ENCODE measurements at places on chromosomes 5 and 9.

GRCh38 chr9:18851069-18851795 is 181.8 kb downstream of the SAXO1 start:
- no peak for DNase-seq

DNA sequence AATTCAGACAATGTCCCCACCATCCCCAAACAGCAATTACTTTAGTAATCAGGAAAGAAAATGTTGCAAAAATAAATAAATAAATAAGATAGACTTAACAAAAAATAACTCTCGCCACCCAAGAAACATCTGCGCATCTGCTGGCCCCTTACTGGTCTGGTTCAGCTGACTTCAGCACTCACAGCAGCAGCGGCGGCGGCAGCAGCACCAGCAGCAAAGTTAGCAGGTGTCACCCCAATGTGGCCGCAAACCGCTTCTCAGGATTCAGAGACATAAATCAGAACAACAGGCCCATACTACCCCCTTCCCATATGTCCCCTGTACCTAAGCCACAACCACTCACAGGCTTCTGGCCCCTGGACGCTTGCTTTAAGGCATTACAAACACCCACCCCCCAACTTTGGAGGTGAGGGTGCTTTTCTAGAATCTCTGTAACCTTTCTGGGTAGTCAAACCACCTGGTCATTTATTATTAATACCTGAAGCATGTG is 593.0 kb downstream of the BNC2 start:
- DNase-seq, result no peak

- DNase-seq, result no peak
These were observed 11.1 kb downstream of the CDX1 start for GRCh38 chr5:150177721-150178120.

GRCh38 chr5:148532969-148533670 is 121.2 kb downstream of the HTR4 start:
- DNase-seq, result no peak

GRCh38 chr5:174344335-174344734 is 298.8 kb downstream of the NSG2 start:
- no peak for DNase-seq

GRCh38 chr5:109394806-109395205 is 15.0 kb downstream of the PJA2 start:
- no peak for DNase-seq

GRCh38 chr9:121743441-121744001 is 92.1 kb downstream of the DAB2IP start:
- DNase-seq, result peak; percentile 71

DNA sequence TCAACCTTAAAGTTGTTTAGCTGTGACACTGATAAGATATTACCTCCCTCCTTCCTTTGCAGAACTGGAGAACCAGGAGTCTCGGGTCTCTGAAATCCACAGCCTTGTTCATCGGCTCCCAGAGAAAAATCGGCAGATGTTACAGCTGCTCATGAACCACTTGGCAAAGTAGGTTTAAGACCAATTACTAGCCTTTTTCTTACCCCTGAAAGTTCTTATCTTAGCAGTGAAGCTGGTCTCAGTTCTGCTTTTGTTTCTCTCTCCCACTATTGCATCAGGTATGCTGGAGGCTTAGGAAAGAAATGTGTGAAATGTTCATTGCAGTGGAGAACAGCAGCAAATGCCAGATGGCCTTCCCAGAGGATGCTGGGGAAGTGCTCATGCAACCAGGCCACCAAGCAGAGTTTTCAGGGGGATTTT is 287.4 kb downstream of the ARHGAP26 start:
- DNase-seq, result no peak

GRCh38 chr5:113102121-113102531 is 125.5 kb downstream of the DCP2 start:
- DNase-seq, result no peak

DNA sequence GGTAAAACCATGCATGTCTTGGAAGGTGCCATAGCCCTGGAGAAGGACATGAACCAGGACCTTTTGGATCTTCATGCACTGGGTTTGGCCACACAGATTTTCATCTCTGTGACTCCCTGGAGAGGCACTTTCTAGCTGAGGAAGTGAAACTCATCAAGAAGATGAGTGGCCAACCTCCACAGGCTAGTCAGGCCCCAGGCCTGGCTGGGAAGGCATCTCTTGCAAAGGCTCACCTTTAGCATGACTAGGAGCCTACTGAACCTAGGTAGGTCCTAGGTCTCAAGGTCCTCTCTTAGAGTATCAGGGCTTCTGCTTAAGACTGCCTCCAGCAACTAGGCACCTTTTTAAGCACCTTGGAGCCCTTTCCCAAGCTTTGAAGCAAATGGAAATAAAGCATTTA is 1448.7 kb upstream of the ACO1 start:
- DNase-seq, result no peak

- DNase-seq, result no peak
These were observed 2.8 kb downstream of the PDLIM7 start for GRCh38 chr5:177494346-177495195.

DNA sequence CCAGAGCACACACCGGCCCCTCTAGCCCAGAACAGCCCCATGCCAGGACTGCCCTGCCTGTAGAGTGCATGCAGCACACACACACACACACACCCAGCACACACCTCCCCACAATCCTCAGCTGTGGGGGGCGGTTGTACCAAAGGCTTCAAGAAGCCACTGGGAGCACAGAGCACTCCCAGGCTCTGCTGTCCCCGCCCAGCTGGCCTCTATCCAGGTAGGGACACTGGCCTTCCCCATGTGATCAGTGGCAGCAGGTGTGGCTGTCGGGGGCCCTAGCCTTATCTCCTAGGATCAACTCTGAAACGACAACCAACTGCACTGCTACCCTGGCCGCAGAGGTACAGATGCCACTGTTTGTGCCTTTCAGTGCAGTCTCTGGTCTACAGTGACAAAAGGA is 2.0 kb downstream of the ANAPC2 start:
- no peak for DNase-seq

DNA sequence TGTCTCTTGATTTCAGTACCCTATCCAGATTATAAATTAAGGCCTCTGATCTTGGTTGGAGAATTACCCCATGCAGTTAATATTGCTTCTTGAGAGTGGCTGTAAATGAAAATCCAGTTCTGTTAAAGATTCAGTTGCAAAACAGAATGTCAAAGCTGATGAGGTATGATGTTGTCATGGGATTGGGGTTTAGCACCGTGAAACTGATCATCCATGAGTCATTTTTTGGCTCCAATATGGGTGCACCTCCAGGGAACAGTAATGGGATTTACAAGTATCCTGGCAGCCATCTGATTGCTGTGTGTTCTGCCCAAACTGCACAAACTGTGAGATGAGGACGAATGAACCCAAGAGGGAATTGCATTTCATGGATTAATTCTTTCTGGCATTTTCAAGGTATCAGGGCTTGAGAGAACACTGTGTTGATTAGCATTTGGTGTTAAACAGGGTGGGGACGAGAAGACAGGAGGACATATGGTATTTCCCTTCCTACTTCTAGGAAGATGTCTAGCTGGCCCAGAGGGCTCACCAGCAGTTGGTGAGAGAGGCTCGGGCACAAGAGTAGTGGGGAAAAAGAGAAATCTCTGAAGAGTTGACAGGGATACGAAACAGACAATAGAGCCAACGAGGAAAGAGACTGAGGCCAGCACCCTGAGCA is 214.7 kb downstream of the GAS1 start:
- no peak for DNase-seq

- DNase-seq, result no peak
These were observed 36.2 kb upstream of the ANKRD55 start for GRCh38 chr5:56269216-56269927.

DNA sequence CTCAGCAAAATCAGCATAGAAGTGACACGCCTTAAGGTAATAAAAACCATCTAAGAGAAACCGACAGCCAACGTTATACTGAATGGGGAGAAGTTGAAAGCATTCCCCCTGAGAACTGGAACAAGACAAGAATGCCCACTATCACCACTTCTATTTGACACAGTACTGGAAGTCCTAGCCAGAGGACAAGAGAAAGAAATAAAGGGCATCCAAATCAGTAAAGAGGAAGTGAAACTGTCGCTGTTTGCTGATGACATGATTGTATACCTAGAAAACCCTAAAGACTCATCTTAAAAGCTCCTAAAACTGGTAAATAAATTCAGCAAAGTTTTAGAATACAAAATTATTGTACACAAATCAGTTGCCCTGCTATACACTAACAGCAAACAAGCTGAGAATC is 393.3 kb downstream of the KIF4B start:
- DNase-seq, result no peak

DNA sequence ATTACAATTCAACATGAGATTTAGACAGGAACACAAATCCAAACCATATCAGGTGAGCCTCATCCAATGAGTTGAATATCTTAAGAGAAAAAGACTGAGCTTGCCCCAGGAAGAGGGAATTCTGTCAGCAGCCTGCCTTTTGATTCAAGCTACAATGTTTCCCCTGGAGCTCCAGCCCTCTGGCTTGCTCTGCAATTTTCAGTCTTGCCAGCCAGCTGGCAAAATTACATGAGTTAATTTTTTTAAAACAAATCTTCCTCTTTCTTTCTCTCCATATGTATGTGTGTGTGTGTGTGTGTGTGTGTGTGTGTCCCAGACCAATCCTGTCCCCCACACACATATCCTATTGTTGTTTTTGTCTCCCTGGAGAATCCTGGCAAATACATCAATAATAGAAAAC is 313.2 kb downstream of the CDH10 start:
- DNase-seq, result no peak

DNA sequence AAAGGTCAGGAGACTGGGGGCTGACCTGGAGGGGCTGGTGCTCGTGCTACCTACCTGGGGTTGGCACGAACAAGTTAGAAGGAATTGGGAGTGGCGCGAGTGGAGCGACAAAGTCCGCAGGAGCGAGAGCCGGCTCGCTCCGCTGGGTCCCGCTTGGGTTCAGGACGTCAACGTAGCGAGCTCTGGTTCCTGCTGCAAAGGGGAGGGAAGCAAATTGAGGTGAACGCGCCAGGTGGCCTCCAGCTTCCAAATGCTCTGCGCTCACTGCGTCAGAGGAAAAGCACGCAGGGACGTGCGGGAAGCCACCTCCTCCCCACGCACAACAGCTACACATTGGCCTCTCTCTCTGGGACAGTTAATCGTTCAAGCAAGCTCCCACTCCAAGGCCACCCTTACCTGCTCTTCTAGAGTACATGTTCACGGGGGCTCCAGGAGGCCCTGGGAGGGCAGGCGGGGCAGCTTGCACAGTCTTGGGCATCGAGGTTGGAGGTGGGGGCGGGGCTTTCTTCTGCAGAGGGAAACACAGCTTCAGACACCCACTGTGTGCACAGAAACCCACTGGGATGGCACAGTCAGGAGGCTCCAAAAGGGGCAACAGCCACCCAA is 7.6 kb upstream of the INPP5E start:
- no peak for DNase-seq

GRCh38 chr5:96703384-96703920 is 41.3 kb downstream of the CAST start:
- DNase-seq, result no peak

DNA sequence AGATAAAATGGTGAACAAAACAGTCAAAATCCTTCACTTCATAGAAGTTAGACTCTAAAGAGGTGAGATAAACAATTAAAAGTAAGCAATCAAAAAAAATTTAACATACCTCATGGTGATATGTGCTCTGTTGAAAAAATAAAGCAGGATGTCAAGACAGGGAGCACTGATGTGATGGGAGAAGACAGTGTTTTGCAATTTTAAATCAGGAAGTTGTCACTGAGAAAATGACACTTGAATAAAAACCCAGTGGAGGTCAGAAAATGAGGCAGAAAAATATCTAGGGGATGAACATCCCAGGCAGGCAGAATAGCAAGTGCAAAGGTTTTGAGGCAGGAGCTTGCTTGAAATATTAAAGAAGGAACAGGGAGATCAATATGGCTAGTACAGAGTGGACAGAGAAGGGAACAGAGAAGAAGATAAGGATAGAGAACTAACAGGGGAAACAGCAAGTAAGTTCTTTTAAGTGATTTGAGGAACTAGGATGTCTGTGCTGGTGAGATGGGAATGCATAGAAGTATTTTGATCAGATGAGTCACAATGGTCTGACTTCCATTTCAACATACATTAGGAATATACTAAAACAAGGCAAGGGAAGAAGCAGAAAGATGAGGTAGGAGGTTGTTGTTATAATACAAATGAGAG is 130.4 kb downstream of the CHSY3 start:
- DNase-seq, result no peak

GRCh38 chr9:130042406-130042884 is 544 bp downstream of the FNBP1 start:
- DNase-seq, result peak; percentile 3

DNA sequence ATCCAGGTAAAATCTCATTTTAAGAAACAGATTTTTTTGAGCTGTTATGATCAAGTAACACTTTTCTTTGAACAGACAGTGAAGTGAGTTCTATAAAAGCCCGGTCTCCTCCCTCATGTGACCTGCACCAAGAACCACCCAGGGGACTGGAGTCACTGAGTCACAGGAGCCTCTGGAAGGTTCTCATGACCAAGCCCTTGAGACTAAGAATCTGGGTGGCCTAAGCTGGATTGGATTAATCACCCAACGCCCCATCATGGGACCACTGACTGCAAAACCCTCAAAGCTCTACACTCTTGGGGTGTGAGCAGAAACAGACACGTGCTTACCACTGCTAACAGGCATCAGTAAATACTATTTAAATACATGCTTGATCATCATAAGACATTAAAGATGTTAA is 48.4 kb downstream of the SECISBP2 start:
- DNase-seq, result no peak

- DNase-seq, result no peak
These were observed 11.0 kb downstream of the NAIP start for GRCh38 chr5:71014176-71014575.

DNA sequence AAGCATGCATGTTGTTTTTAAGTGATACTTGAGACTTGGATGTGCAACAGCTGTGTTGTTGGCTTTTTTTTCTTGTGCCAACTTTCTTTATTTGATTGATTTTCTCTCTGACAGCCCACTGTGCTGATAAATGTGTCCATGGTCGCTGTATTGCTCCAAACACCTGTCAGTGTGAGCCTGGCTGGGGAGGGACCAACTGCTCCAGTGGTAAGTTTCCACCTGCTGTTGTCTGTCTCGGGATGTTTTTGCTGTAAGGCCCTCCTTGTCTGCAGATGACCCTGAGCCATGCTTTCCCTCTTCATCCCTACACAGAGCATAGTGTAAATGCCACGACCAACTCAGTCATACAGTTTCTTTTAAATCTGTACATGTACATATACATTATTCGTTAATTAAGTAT is 79.2 kb downstream of the MEGF10 start:
- DNase-seq, result no peak

Measured in NCI-H774 (cell line).